ENCODE measurements at places on chromosomes 1 and 21.

- no peak for DNase-seq
Measured at GRCh38 chr1:202649553-202650392, 60.5 kb downstream of the SYT2 start.

DNA sequence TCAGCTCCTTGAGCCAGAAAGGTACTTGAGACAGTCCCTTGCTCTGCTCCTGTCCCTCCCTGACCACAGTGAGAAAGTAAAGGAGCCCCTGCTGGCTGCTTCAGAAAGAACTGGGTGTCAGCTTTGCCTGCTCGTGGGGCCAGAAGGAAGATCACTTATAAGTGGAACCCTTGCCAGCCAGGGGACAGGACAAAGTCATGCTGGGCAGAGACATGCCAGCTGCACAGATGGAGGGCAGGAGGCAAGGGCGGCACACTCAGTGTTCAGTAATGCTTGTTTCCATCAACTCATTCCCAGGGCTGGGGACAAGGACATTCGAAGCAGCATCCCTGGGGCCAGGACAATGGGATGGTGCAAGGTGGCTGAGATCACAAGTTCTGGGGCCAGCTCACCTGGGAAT, 41.8 kb downstream of the NTPCR start:
- DNase-seq: no peak

- no peak for DNase-seq
Measured at GRCh38 chr1:77245830-77246229, 26.6 kb upstream of the PIGK start.

DNA sequence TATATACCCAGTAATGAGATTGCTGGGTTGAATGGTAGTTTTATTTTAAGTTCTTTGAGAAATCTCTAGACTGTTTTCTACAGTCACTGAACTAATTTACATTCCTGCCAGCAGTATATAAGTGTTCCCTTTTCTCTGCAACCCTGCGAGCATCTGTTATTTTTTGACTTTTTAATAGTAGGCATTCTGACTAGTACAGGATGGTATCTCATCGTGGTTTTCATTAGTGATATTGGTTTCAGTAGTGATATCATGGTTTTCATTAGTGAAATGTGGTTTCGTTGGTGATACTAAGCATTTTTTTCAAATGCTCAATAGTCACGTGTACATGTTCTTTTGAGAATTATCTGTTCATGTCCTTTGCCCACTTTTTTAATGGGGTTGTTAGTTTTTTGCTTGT, 316.8 kb downstream of the PTBP2 start:
- no peak for DNase-seq

- DNase-seq: no peak
Measured at GRCh38 chr1:179105393-179105792, 23.5 kb downstream of the TOR3A start.

DNA sequence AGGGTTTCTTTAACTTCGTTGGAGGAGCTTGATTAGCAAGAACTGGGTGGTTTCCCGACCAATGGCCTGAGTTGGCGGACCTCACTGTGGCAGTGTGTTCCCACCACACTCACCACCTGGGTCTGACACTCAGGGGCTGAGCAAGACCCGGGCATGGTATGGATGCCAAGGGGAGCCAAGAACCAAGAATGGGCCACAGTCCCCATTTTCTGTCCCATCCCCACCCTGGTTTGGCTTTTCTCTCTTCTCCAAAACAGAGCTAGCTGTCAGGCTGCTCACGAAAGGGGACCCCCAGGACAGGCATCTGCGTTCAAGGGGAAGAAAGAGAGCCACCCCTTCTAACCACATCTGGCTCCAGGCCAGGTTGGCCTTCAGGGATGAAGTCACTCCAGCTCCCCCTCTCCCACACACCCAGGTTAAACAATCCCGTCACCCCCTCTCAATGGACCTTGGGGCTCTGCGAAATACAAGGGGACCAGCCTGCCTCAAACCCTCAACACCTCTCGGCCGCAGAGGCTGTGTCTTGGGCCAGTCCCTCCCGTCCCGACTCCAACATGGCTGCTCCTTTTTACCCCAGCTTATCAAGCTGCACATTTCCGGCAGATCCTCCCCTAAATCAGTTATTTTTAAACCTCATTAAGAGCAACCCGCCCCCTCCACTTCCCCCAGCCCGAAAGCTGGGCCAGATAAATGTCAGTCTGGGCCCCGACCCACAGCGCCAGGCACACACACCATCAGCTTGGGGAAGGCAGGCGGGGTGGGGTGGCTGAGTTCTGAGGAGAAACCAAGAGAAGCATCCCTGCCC, 3.4 kb downstream of the TAGLN2 start:
- DNase-seq: peak; percentile 57
